ENCODE measurements at places on chromosomes 7 and 10.

GRCh38 chr10:24834869-24835268, 111.2 kb upstream of the ARHGAP21 start:
- DNase-seq = no peak

DNA sequence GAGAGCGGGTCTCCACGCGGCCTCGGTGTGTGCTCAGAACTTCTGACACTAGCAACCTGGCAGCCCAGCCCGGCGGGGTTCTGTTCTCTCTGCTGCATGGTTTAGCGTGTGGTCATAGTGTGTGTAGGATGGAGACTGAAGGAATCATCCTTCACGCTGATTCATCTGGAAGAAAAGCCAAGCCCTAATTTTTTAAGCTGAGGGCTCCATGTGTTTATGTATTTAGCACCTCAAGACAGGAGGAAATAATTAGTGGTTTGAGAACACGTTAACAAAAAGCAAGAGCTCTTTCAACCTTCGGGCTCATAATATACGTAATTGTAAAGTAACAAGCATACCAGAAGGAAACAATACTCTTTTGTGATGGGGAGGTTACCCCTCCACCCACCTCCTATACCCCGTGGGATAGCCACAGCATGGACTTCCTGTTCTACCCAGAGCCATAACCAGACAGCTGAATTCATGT, 504.6 kb upstream of the MKI67 start:
- no peak for DNase-seq

GRCh38 chr7:112371701-112372100, 78.6 kb upstream of the IFRD1 start:
- DNase-seq = no peak

DNA sequence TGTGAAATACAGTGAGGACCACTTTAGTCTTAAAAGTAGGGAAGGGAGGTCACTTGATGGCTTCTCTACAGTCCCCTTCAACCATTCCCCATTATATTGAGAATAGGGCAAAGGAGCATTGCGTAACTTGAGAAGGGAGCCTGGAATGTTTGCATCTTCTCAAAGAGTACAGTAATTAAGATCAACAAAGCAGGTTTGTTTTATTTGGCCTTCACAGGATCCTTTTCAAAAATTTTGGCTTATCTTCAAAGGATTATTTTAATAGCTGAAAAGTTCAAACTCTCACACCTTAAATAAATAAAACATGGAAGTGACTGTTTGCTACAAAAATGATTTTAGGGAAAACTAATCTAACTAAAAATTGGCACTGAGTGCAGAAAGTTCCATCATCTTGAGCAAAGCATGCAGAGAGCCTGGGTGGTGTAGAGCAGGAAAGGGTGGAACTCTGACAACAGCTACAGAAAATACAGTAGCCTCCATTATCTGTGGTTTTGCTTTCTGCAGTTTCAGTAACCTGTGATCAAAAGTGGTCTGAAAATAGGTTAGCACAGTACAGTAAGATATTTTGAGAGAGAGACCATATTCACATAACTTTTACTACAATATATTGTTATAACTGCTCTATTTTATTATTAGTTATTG, 214.0 kb downstream of the MDFIC start:
- no peak for DNase-seq

- DNase-seq = no peak
Observed at GRCh38 chr7:63031838-63032436, 966.7 kb upstream of the ZNF722 start.

Data from HEK293T (cell line).